ENCODE measurements at places on chromosomes 2 and 18.

DNA sequence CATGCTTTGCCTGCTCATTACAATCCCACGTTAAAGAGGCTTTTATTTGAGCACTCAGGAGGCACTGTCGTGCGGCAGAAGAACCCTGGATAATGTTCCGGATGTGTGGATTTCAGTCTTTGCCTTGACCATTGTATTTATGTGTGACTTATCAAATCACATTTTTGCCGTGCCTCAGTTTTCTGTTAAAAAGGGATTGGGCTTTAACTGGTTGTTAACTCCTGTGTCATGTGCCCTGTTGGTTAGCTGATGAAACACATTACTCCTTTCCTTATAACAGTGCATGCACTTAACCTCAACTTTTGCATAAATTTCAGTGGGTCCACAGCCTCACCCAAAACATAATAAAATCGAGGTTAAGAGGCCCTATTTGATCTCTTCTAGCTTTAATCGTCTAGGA is 52.7 kb downstream of the NAB1 start:
- no peak for DNase-seq

DNA sequence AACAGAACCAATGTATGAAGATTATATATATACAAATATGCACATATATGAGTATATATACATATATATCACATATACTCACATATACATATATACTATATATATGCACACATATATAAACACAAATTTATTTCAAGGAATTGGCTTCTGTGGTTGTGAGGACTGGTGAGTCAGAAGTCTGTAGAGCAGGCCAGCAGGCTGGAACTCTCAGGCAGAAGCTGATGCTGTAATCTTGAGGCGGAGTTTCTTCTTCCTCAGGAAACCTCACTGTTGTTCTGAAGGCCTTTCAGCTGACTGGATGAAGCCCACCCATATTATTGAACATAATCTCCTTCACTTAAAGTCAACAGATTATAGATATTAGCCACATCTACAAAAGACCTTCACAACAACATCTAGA is 143.9 kb upstream of the CREB1 start:
- no peak for DNase-seq

DNA sequence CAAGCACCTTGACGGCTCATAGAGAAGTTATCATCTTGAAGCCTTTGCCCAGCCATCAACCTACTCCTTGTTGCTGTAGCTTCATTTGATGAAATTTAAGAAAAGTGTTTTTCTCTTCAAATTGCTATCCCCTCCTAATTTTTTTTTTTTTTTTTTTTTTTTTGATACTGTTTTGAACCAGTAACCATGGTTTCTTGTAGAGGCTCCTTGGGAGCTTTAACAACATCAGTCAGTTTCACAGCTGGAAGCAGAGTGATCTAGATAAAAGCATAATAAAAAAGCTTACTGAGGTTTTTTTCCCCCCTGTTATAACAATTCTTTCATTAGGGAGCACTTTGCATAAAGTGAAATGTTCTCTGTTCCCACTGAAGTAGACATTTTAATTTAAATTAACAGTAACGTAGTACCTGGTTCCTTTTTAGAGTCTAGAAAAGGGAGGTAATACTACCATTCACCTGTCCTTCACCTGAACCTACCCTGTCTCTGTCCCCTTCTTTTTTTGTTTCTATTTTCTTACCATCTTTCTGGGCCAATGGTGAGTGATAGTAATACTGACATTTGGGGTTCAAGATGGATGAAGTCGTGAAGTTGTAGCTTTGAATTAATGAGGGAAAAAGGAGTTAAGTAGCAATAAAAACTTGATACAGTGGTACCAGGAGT is 101.5 kb downstream of the NCOA1 start:
- no peak for DNase-seq

DNA sequence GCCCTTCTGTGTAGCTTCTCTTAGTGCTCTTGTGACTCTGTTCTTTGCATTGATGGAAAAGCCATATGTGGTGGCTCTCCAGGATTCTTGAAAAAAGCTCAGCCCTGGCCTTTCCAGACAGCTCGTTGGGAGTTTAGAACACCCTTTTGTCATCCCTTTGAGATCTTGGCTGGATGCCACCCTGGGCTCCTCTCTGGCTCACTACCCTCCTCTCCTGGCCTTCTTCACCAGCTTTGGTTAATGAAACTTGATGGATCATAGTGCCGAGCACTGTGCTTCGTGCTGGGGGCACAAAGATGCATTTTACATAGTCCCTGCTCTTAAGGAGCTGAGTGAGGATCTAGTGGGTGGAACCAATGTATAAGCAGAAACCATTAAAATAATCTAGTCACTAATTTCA is 15.6 kb upstream of the FHOD3 start:
- DNase-seq, result no peak

DNA sequence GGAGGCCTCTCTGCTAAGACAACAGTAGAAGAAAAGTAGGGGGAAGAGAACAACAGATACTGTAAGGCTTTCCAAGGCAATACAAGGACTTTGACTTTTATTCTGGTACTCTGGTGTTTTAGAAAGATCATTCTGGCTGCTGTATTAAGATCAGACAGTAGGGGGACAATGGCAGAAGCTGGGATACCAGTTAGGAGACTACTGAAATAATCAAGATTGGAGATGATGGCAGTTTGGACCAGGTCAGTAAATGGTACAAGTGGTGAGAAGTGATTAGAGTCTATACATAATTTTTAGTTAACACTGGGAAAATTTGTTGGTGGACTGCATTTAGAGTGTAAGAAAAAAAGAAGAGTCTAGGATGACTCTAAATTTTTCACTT is 139.7 kb downstream of the ROCK1 start:
- DNase-seq, result no peak

DNA sequence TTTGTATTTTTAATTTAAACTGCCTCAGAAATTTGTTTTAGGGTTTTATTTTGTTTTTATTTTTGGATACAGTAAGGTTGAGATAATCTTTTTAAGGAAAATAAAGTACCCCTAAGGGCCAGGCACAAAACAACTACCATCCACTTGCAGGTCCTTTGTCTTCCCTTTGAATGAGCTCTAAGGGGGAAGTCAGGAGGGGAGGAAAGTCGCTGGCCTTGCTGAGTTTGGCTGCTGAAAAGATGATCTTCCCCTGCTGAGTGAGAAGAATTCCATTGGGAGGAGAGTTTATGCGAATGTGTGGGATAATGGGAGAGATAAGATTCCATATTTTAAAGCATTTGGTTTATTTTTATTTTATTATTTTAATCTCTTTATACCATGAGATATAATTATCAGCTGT is 100.7 kb downstream of the ARHGAP15 start:
- DNase-seq, result no peak

DNA sequence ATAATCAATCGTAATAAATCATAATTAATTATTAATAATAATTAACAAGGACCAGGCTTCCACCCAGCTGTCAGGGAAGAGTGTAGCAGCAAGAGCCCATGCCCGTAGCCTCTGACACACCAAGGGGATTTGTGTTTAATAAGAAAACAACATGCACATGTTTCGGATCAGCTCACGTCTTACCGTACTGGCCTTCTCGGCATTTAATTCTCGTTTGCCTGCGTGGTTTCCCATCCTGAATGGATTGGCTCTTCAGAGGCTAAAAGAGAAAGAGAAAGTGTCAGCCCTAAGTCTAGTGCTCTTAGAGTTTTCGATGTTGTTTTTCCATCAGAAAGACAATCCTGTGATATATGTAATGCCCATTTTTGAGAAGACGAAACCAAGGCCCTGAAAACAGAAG is 27.6 kb downstream of the MBP start:
- no peak for DNase-seq

GRCh38 chr2:235433860-235434259 is 60.0 kb upstream of the AGAP1 start:
- DNase-seq, result no peak

DNA sequence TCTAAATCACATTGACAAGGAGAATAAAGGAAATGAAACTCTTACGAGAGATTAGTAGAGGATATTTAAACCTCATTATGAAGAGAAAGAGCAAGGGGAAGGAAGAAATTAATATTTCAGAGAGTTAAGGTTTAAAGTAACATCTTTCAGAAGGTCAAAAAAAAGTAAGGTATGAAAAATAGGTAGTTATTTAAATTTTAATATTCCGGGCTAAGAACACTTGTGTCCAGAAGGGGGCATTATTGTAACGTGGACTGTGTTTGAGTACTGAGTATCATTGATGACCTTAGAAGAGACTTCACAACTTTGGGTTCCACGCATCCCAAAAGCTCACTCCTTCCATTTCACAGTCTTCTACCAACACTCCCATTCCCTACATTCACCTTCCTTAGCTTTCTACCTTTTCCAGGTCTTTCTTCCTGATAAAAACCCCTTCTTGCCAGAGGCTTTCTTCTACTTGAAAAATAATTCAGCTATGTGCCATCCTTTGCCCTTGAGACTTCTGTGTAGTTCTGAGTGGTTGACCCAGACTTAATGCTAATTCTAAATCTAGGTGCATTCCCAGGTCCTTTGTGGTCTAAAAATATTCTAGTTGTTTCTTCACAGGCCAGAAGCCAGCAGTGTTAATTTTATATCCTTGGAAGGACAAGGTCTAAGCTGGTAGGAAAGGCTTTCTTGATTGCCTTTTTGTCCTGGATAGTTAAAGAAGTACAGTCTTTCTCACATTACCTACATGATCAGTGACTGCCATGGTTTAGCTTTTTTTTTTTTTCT is 16.5 kb downstream of the DYNC1I2 start:
- DNase-seq, result no peak

- no peak for DNase-seq
Observed at GRCh38 chr2:31141443-31142085, 3.3 kb upstream of the GALNT14 start.

DNA sequence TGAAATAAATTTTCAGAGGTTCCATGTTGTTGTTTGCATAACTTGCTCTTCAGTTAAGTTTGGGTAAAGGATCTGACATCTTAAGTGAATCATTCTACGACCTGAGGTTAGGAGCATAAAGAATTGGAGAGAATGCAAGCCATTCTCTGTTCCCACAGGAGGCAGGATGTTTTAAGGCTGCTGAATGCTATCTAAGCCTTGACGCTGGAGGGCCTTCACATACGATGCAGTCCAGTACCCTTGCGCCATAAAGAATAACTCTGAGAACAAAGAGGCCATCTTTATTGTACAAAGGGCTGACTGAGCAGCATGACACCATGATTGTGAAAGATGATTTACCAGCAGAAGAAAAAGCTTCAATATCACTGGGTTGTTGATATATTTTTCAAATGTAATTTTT is 198.4 kb downstream of the NYAP2 start:
- DNase-seq, result no peak

GRCh38 chr18:31255953-31256352 is 62.0 kb upstream of the DSG1 start:
- no peak for DNase-seq

DNA sequence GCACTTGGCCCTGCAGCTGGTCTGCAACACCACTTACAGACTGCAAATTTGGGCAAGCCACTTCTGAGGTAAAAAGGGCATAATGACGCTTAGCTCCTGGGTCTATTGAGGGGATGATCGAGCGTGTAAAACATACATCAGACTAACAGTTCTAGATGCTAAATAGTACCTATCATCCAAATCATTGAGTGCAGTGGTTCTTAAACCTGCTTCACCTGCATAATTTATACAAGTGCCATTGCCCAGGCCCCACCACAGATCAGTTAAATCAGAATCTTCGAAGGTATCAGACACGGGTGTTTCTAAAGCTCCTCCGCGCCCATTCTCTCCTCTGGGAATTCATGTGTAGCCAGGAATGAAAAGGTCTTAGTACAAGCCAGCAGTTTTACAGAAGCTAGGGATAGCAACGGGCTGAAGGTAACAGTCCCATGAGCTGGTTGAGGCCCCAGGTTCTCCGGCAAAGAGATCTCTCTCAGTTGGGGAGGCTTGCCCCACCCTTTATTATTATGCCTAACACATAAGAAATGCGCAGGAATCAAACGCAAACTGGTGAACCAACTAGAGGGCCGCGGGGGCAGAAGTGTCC is 737 bp upstream of the RNF181 start:
- DNase-seq, result no peak

DNA sequence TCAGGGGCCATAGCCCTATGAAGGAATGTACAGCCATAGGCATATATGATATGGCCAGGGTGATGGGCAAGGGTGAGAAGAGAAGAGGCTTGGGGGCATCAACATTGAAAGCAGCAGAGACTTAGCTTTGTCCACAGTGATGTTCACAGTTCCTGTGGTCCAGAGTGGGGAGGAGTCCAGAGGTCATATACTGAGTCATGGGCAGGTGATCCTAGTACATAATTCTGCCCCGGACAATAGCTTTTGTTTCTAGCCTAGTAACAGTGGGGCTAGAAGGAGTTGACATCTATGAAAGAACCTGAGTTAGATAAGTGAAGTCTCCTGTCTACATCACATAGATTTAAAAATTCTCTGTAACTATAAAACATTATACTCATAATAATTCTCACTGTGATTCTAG is 496.3 kb upstream of the TNP1 start:
- no peak for DNase-seq

GRCh38 chr2:98134172-98135005 is 47.4 kb downstream of the VWA3B start:
- DNase-seq, result peak; percentile 4

- DNase-seq, result no peak
Observed at GRCh38 chr2:71555798-71556454, 102.6 kb downstream of the DYSF start.

GRCh38 chr2:191968120-191968519 is 121.2 kb upstream of the CAVIN2 start:
- DNase-seq, result no peak

GRCh38 chr18:67281746-67282145 is 234.8 kb downstream of the DSEL start:
- DNase-seq, result no peak

DNA sequence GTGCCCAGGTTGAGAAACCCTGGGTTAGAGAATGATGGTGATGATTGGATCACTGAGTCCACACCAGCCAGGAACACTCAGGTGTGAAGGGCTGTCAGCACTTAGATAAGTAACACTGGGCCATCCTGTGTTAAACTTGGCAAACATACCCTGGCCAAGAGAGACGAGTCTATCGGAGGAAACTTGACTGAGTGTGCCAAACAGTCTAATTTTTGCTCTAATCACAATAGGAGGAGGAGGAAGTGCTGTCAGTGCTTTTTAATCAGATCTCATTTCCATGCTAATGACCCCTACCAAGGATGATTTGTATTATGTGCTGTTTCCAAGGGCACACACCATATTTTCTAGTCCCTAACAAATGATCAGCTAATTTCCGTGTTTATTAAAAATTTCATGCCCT is 63.8 kb upstream of the SEC11C start:
- DNase-seq, result no peak

Data from activated CD8-positive, alpha-beta memory T cell treated with anti-CD3 and anti-CD28 coated beads for 4 hours (primary cell).